Choroid plexus epithelial cell (primary cell): ENCODE measurements at places on chromosomes 2 and 18.

- DNase-seq, result no peak
Measured at GRCh38 chr2:57450170-57450569, 596.4 kb upstream of the VRK2 start.

GRCh38 chr2:171793691-171794678 is 100.1 kb downstream of the SLC25A12 start:
- peak; percentile 14 for DNase-seq

- DNase-seq, result no peak
Measured at GRCh38 chr2:8537562-8538155, 144.2 kb upstream of the ID2 start.

GRCh38 chr2:55587-56448 is 9.5 kb upstream of the FAM110C start:
- DNase-seq, result no peak
